Aortic smooth muscle cell (primary cell): ENCODE measurements at places on chromosomes 3 and 15. TPM values are rescaled to one million over a fixed set of nuclear protein-coding genes. Genes with fewer than 3 reads are reported as not detected.

Gene TM4SF18
- 2.7 and 3.4 TPM in 2 replicates for total RNA-seq

Gene SLC30A4
- 12.8 and 15.0 TPM in 2 replicates for total RNA-seq

Gene C3orf49
- not detected in 2 replicates for total RNA-seq

Gene SPINT1
- 0.06 and 0.26 TPM in 2 replicates for total RNA-seq

Gene NUP210
- 0.99 and 1.3 TPM in 2 replicates for total RNA-seq

Gene STRC
- under 0.01 TPM in 1 of 2 replicates, not detected in the other for total RNA-seq

Gene ACP3
- not detected in 2 replicates for total RNA-seq

Gene CFAP100
- not detected in 2 replicates for total RNA-seq

Gene STRA6
- 0.06 and 0.26 TPM in 2 replicates for total RNA-seq

Gene SLC28A2
- total RNA-seq, result not detected in 2 replicates

Gene PPIB
- total RNA-seq, result 1,108 and 1,131 TPM in 2 replicates

Gene DUOXA2
- not detected in 2 replicates for total RNA-seq

Gene A4GNT
- total RNA-seq, result not detected in 2 replicates
